ENCODE measurements at places on chromosomes 12 and 14.

GRCh38 chr14:58656671-58657411 is 19.1 kb downstream of the DACT1 start:
- no peak for DNase-seq

GRCh38 chr12:108810636-108811035 is 46.7 kb downstream of the SSH1 start:
- DNase-seq, result no peak

- no peak for DNase-seq
These were observed 66.9 kb upstream of the ACTN1 start for GRCh38 chr14:69045857-69046475.

DNA sequence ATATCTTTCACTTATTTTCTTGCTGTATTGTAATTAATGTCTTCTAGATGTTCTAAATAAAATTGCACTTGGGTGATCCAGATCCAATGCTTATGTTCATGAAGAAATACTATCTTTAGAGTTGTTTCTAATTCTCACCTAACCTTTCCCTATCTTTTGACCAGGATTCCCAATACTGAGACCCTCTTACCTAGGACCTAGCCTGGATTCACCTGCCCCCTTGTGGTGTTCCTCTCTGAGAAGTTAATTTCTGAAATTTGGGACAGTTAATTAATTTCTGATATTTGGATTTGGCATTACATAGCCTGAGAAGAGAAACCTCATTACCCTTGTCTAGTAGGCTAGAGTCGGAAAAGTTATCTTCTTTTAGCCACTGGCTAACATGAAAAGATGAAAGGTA is 29.5 kb downstream of the FOXA1 start:
- no peak for DNase-seq

DNA sequence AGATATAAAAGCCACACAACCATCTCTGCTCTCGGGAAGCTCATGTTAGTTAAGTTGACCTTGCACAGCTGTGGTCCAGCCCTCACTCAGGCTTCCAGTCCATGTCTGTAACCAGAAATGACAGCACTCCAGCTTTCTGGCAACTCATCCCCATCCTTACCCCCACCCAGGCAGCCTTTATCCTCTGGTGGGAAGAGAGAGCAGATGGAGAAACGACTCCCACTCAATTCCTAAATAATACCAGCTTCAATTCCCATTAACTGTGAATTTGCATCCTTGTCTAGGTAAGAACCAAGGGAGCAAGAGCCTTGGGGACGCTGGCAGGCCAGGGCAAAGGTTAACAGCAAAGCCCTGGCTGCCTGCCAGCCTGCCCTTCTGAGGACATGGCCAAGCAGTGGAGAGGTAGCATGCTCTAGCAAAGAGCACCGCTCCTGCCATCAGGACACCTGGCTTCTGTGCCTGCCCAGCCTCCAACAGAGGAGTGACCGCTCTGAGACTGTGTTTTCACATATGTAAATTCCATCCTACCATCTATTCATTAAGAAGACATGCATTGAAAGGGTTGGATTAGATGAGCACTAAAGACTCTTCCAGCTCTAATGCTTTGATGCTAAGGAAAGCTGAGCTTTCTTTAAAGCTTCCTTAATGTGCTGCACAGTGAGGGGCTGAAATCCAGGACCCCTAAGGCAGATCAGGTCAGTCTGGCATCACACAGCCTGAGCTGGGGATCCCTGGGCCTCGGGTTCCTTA is 236.1 kb downstream of the GRIN2B start:
- no peak for DNase-seq

GRCh38 chr12:10214136-10214894 is 1.6 kb downstream of the GABARAPL1 start:
- DNase-seq, result no peak

DNA sequence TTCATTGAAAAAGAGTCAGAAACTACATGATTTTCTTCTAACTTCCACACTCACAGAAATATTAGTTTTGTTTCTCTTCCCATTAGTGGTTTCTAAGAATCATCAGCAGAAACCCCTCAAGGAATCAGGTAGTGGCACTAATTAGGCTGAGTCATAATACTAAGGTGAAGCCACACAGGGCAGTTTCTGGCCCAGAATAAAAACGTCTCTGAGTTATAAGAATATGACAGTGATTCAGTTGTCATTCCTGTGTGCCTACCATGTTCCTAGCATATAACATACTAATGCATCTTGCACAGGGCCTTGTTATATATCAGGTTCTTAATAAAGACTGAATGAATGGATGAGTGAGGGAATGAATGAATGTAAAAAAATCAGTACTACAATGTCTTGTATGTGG is 206.0 kb upstream of the PLEKHG7 start:
- DNase-seq, result no peak

DNA sequence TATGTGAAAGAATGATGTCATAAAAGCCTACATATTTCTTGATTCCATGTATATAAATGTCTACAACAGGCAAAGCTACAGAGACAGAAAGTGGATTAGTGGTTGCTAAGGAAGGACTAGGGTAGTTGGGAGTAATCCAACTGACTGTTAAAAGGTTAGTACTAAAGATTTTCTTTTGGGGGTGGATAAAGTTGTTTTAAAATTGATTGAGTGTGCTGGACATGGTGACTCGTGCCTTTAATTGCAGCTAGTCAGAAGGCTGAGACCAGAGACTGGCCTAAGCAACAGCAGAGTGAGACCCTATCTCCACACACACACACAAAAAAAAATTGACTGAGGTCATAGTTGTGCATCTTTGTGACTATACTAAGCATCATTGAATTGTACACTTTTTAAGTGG is 234.3 kb downstream of the C12orf50 start:
- DNase-seq, result no peak

- DNase-seq, result no peak
These were observed 85.8 kb downstream of the KIAA0586 start for GRCh38 chr14:58513272-58513671.

GRCh38 chr12:110373025-110373424 is 30.5 kb downstream of the ANAPC7 start:
- DNase-seq, result no peak

- no peak for DNase-seq
These were observed 1387.5 kb downstream of the LRFN5 start for GRCh38 chr14:42994051-42994736.

DNA sequence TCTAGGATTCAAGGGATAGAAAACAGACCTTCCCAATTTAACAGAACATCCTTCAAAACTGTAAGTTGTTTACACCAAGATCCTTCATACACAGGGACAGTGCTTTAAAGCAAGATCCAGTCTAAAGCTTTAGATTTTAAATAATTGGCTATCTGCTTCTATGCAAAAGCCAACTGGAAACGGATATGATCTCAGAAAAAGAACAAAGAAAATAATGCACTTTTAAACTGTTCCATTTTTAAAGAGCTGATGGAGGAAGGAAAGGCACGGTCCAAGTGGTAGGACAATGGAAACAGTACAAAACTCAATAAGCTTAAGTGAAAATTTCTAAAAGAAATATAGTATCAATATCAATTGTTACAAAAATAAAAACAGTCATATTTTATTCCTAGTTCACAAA is 27.7 kb downstream of the LRP6 start:
- no peak for DNase-seq

DNA sequence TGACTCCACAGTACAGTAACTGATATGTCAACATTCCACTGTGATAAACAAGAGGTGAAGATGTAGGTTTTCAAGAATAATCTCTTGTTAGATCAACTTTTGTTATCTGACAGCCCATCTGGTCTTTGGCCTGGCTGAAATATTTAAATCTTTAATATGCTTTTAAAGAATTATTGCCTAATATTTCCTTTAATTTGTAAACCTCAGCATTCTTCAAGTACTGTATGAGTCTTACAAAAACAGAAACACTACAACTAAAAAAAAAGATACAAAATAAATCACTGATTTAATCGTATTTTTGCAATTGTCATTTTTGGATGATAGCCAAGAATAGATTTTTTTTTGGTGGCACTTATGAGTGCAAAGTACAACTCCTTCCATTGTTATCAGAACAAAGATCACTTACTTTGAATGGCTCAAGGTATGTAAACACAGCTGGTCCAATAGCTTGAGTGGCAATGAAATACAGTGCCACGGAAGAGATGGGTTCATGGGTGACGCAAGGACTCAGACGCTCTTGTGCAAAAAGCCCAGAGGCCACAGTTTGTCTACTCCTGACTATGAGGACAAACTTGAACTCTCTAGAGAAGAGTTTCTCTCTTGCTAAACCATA is 109.5 kb downstream of the PAX9 start:
- no peak for DNase-seq

GRCh38 chr14:105165761-105166485 is 2.7 kb downstream of the JAG2 start:
- DNase-seq, result no peak

- DNase-seq, result no peak
These were observed 10.2 kb downstream of the ABCB9 start for GRCh38 chr12:122956035-122956434.

DNA sequence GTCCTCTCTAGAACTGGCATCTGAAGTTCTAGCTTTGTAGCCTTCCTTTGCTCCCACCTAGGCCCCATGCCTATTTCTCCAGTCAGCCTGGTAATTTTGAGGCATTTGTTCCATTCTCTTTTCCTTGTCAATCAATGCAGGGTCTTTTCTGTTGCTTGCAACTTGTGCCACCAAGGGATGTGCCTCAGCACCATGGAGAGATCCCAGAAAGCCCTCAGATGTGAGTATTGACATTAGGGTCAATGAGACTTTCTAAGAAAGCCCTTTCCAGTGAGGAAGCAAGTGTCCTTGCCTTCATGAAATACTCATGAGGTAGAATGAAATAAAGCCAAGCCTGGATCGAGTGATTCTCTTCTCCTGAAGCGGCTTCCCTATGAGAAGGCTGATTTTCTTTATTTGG is 213.9 kb downstream of the SLC15A4 start:
- no peak for DNase-seq

DNA sequence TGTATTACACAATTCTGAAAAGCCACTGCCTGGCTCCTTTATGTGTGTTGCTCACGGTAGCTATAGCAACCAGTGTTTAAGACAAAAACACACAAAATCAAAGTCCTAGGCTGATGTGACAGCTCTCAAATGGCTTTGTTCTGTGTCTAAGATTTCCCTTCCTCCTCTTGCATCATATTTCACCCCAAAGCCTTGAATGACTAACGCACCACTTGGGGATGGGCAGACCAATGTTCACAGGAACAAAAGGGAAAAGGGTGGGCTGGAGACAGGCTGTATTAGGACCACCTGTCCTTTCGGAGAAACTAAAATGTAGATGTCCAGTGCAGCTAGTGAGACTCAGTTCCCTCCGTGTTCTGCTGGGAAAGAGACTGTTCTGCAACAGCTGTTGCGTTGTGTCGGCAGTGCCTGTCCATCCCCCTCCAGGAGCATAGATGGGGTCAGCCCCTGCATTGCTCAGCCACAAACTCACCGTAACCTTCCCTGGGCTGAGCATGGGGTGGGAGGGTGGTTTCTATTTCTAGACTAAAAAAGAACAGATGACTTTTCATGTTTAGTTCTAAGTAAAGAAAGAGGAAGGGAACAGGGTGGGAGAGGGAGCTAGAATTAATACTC is 26.8 kb upstream of the DAAM1 start:
- DNase-seq, result no peak

GRCh38 chr14:102610968-102611811 is 18.7 kb downstream of the RCOR1 start:
- DNase-seq, result no peak

GRCh38 chr12:30414507-30414906 is 281.2 kb downstream of the IPO8 start:
- no peak for DNase-seq

DNA sequence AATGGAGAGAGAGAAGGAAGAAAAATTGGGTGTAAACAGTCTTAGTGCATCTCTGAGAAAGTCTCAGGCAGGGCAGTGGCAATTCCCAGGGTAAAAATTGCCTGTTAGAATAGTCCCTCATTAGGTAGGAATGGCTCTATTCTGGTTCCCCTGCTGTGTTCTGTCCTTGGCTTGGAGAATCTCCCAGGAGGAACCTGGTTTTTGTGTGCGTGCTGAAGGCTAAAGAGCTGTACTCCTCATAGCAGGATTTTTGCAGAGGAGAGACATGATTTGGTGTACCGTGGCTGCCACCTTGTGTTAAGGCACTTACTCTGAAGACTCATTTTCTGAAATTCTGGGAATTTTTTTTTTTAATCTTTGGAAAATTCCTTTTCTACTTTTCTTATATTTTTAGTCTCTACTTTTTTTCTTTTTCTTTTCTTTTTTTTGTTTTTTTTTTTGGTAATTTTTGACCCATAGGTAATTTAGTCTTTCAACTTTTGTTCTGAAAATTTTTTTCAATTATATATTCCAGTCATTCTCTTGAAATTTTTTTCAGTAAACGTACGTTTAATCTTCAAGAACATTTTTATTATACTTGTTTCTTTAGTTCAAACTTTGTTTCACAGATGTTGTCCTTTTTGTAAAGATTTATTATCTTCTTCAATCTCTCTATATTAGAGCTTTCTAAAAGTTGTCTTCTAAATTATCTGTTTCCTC is 63.8 kb downstream of the FBXO33 start:
- DNase-seq, result no peak

- DNase-seq, result no peak
These were observed 363.3 kb downstream of the PAWR start for GRCh38 chr12:79327465-79327864.

- no peak for DNase-seq
These were observed 17.4 kb upstream of the KRT7 start for GRCh38 chr12:52215587-52216031.

- no peak for DNase-seq
These were observed 34.4 kb downstream of the PPTC7 start for GRCh38 chr12:110548678-110549077.

GRCh38 chr14:103662591-103662990 is 33.6 kb downstream of the KLC1 start:
- no peak for DNase-seq

DNA sequence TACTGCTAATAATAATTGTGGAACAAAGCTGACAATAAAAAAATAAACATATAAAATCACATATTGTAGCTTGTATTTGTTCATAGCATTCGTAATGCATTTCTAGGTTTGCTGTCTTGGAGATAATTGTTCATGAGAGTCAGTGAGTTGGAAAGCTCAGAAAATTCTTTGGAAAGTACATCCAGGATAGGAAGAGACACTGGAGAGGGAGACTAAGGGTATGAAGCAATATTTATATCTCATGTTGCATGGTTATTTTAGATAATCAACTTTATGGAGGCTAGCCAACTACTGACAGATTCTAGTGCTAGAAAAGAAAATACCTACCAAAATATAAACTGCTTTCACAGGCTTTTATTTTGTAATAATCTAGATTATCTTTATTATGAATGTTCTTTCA is 1095.2 kb downstream of the FSCB start:
- DNase-seq, result no peak

- no peak for DNase-seq
These were observed 48.8 kb upstream of the SLC38A4 start for GRCh38 chr12:46874642-46875041.

DNA sequence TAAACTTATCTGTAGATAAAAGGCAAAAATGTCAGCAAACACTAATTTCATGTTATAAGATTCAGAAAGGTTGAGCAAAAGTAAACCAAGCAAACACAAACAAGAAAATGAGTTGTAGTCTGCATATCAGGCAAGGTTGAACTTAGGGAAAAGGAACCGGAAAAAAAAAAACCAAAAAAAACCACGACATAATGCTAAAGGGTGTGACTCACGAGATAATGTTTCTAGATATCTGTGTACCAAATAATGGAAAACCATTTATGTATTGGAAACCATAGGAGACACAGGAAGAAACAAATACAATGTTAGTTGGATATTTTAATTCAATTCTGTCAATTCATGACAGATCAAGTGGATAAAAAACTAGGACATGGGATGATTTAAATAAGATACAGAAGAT is 60.5 kb downstream of the GPATCH2L start:
- no peak for DNase-seq

All from activated CD8-positive, alpha-beta memory T cell treated with anti-CD3 and anti-CD28 coated beads, Interleukin-2, amount 50 U/mL, for 4 hours (primary cell).